HepG2 (cell line): ENCODE measurements at places on chromosomes 2 and 18. TPM values are rescaled to one million over a fixed set of nuclear protein-coding genes. Genes with fewer than 3 reads are reported as not detected.

GRCh38 chr2:45578056-45578843, 32.8 kb downstream of the SRBD1 start:
- peak; percentile 42 for DNase-seq
- H3K36me3 ChIP-seq: peaks cover 2% of the 10 kb centered on the region
- H3K27ac ChIP-seq: no peak overlapping the region
- H3K27me3 ChIP-seq: no peaks in the 10 kb centered on the region
- H3K4me1 ChIP-seq: no peaks in the 10 kb centered on the region

GRCh38 chr2:157420771-157421323, 23.0 kb downstream of the CYTIP start:
- H3K27me3 ChIP-seq: 0 out of 3 replicates have a peak, but pooled peaks cover 3% of the 10 kb centered on the region
- H3K4me3 ChIP-seq: no peak overlapping the region
- H3K36me3 ChIP-seq: no peaks in the 10 kb centered on the region
- DNase-seq: no peak

DNA sequence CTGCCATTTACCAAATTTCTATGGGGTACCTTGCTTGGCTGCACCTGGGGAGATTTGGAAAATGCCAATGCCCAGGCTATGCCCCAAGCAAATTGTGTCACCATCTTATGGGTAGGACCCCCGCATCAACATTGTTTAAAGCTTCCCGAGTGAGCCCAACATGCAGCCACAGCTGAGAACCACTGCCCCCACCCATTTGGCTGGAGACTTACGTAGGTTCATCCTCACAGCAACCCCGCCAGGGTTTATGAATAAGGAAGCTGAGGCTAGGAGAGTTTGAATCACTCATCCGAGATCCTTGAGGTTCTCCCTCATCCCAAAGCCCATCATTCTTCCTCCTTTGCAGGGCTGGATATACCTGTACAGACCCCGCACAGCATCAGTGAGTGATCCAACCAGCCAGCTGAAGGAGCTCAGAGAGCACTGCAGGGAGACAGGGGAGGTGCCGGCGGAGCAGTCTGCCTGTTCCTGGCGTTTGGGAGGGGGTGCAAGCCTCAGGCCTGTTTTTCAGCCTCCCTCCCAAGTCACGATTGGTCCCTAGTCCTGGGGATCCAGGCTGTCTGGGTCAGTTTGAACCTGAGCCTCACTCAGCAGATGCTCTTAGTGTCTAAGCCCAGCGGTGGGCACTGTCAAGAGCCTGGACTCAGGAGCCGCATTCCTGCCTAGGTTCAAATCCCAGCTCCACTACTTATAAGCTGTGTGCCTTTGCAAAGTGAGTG, 164.9 kb downstream of the SMAD7 start:
- H3K4me1 ChIP-seq: peaks cover 19% of the 10 kb centered on the region
- H3K27ac ChIP-seq: no peak overlapping the region
- no peak overlapping the region for H3K4me3 ChIP-seq
- no peaks in the 10 kb centered on the region for H3K27me3 ChIP-seq
- peaks cover 44% of the 10 kb centered on the region; the same call in 2 of the 3 replicates for H3K36me3 ChIP-seq

GRCh38 chr2:30136764-30137444, 9.9 kb upstream of the YPEL5 start:
- H3K27me3 ChIP-seq: peaks cover 2% of the 10 kb centered on the region; the same call in 1 of the 2 replicates
- no peaks in the 10 kb centered on the region for H3K4me1 ChIP-seq
- no peak overlapping the region for H3K27ac ChIP-seq
- no peak overlapping the region for H3K4me3 ChIP-seq
- no peak for DNase-seq

DNA sequence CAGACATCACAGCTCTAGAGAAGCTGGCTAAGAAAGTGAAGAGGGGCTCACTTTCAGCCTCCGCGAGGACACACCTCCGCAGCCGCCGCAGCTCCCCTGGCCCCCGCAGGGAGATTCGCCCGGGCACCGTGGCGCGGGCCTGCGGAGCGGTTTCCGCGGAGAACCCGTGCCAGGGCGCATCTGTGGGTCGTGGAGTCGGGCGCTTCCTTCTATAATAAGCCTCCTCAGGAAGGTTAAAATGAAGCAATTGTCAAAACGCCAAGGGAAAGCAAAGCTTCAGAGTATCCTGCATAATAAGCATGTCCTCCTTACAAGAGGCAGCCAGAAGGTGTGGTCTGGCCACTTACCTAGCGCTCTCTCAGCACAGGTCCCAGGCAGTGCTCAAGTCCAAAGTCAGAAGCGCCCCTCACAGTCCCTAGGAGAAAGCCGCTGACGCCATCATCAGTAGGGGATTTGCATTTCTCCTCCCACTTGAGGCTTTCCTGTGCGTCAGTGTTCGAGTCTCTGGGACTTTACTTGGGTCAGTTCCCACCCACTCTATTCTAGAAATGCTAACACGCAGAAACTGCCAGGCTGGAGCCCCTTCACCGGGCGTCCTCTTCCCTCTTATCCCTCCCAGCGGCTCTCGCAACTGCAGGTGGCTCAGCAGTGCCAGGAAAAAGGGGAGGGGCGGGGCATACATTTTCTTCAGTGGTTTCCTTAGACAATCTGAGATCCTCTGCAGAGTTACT, at the start of gene STAT4:
STAT4 (minus strand) TSS at position 395 of the 731 bp plus-strand sequence. CDS start 2,791 bp downstream, outside the sequence.
- H3K27me3 ChIP-seq: peaks cover 37% of the 10 kb centered on the region
- peaks cover 10% of the 10 kb centered on the region for H3K4me1 ChIP-seq
- H3K4me3 ChIP-seq: peak within 1 kb of the TSS; percentile 11; the same call in 1 of the 2 replicates
- DNase-seq: no peak
- H3K27ac ChIP-seq: no peak within 1 kb of the TSS

- H3K4me3 ChIP-seq: no peak overlapping the region
- no peak overlapping the region for H3K27ac ChIP-seq
- DNase-seq: no peak
- H3K27me3 ChIP-seq: no peaks in the 10 kb centered on the region
- H3K36me3 ChIP-seq: no peaks in the 10 kb centered on the region
Measured at GRCh38 chr2:207813221-207813916, 43.7 kb upstream of the FZD5 start.

- H3K4me3 ChIP-seq: no peak overlapping the region
- no peaks in the 10 kb centered on the region for H3K36me3 ChIP-seq
- peak; percentile 6 for DNase-seq
- no peaks in the 10 kb centered on the region for H3K4me1 ChIP-seq
Measured at GRCh38 chr2:212777020-212777491, 238.5 kb upstream of the ERBB4 start.

GRCh38 chr2:223601932-223602666, at the start of gene SCG2:
TSS of gene SCG2 (minus strand) at chr2:223602361. CDS start at chr2:223599282, 3,079 bp downstream.
- H3K4me3 ChIP-seq: no peak within 1 kb of the TSS
- no peak within 1 kb of the TSS for H3K27ac ChIP-seq
- H3K36me3 ChIP-seq: no peaks in the 10 kb centered on the region
- peaks cover 3% of the 10 kb centered on the region; the same call in 1 of the 3 replicates for H3K27me3 ChIP-seq
- peak; percentile 42 for DNase-seq

The HAAO gene
- 34.1 and 42.7 TPM in 2 replicates for total RNA-seq

The LRRTM4 gene
- 0.62 and 1.2 TPM in 2 replicates for total RNA-seq

The VWC2L gene
- not detected in 2 replicates for total RNA-seq

The SLC30A3 gene
- 0.38 TPM in 1 of 2 replicates, not detected in the other for total RNA-seq

The RGPD4 gene
- total RNA-seq: not detected in 2 replicates

The L3MBTL4 gene
- total RNA-seq: 12.8 and 13.3 TPM in 2 replicates
